Stimulated activated CD4-positive, alpha-beta T cell treated with anti-CD3 and anti-CD28 coated beads, Interleukin-12 subunit alpha, Interleukin-12 subunit beta, amount 100 ng/mL, for 48 hours (primary cell): ENCODE measurements at places on chromosomes 16 and 17.
A peak's percentile ranks its signal among the peaks of the same experiment; 100 is the strongest.

DNA sequence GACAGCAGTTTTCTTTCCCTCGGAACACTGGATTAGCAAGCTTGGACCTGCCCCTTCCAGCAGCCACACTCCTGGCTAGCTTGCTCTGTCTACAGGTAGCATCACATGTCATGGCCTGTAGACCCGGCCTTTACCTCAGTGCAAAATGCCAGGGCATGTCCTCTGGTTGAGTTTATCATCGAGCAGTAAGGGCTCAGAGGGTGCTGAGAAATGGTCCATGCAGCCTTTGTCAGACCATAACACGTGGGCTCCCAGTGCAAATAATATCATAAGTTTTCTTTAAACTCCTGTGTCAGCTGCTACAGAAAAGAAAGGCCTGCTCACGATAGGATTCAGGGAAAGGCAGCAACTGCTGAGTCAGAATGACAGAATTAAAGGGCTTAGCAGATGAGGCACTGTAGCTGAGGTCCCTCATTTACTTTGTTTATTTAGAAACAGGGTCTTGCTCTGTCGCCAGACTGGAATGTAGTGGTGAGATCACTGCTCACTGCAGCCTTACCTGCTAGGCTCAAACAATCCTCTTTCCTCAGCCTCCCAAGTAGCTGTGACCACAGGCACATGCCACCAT is 8.0 kb upstream of the GNA13 start:
- DNase-seq: no peak

GRCh38 chr17:77300016-77300686 is 159.4 kb downstream of the SEC14L1 start:
- no peak for DNase-seq

DNA sequence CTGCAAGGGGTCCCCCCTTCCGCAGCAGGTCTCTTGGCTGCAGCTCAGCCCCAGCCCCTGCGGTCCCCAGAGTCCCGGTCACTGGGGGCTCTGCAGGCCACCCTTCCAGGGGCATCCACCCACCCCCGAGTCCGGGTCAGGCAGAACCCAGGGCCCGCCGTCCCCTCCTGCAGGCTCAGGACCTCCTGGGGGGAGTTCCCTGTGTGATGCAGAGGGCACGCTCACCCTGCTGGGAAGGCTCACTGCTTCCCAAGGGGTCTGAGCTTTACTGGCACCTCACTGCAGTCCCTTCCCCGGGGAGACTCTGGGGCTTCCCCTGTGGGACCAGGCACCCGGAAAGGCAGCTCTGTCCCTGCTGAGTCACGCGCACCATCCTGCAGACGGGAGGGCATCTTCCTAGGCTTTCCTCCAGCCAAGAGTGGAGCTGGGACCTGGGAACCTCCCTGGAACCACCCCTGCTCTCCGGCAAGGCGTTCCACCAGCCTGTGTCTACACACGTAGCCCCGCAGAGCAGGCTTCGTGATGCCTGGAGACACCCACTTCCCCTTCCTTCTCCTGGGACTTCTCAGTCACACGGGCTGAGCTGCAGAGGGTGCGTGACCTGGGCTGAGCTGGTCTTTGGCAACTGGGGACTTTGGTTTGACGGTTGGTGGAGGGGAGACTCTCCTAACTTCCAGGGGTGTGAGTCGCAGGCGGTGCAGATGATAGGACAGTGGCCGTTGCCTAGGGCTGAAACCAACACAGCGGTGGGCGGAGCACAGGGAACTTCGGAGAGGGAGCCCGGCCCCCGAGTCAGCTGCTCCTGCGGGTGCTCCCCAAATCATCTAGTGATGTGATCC is 23.4 kb downstream of the SLC25A10 start:
- no peak for DNase-seq

DNA sequence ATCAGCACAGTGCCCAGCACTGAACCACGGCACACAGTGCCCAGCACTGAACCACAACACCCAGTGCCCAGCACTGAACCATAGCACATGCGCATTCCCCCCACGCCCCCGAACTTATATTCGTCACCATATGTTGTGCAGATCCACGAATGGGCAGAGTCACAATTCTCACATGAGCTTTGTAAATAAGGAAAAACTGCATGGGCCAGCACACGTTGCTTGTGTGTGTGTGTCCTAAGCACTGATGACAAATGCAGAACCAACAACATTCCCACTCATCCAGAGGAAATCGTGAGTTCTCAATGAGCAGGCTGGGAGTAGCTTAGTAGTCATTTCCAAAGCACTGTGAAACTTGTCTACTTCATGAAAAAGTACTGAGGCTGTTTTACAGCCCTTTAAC is 70.0 kb downstream of the ADCY9 start:
- no peak for DNase-seq

DNA sequence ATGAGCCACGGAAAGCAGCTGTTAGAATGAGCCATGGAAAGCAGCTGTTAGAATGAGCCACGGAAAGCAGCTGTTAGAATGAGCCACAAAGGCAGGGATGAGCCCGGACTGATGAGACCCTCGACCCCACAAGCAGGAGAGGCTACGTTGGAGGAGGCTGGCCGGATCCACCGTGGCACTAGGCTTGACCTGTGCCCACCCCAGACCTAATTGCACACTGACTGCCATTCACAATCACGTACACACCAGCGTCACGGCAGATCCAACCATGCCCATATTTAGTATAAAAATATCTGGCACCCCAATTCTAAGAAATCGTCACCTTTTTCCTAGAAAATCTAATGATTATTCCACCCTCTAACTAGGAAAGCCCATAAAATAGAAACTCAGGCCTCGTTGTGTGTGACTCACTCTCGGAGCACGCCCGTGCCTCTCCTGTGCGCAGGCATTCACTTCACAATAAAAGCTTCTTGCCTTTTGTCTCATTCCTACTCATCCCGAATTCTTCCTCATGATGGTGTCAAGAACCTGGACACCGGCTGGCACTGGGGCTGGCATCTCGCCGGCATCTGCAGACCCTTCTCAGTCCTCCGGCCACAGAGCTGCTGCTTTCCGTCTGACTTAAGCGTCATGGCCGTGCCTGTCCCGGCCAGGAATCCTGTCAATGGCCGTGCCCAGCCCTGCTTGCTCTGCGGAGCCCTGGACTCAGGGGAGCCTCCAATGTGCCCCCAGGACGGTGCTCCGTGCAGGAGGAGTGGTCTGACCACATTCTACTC is 5.5 kb upstream of the SECTM1 start:
- DNase-seq: no peak

DNA sequence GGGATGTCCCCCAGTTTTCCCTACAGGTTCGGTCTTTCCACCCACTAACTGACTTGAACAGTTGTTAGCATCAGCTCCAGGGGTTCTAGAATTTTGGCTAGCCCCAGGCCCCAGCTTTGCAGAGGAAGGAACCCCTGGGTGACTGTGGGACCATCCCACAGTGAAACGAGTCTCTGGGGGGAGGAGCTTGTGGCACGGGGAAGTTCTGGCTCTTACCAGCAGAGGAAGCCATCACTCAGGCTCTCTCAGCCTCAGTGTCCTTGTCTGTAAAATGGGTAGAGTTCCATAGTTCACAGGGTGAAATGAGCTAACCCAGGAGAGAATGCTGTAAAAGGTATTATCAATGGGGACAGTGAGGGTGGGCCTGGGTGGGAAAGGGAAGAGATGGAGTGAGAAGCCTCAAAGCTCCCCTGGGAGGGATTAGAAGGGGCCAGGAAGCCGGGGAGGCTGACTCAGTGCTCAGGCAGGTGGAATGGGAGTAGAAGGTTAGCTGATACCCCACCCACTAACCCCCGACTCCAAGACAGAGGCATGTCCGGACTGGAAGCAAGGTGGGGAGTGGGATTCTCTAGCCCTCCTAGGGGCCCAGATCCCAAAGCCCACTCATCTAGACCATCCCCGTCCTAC is 30.9 kb upstream of the CDC42EP4 start:
- no peak for DNase-seq

- no peak for DNase-seq
Measured at GRCh38 chr16:19583665-19584300, 28.3 kb downstream of the VPS35L start.

GRCh38 chr17:40614431-40615067 is 33.1 kb downstream of the SMARCE1 start:
- no peak for DNase-seq

GRCh38 chr17:33073416-33073815 is 81.8 kb downstream of the SPACA3 start:
- no peak for DNase-seq

- DNase-seq: no peak
Measured at GRCh38 chr16:87228363-87228762, 88.8 kb downstream of the C16orf95 start.

DNA sequence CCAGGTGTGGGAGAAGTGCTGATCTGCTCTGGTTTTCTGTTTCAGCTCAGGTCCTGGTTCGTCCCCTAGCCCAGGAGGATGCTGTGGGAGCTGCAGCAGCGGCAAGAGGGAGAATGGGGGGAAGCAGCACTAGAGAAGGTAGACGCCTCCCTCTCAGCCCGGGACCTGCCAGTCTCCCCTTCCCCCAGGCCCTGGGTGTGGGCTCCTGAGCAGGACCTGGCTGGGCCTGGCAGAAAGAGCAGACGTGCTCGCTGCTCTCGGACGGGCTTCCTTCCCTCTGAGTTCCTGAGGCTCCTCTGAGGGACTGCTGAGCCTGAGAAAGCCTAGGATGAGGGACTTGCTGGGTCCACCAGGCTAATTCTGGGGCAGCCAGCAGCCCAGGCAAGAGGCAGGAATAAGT is 3.1 kb downstream of the PRCD start:
- DNase-seq: no peak

DNA sequence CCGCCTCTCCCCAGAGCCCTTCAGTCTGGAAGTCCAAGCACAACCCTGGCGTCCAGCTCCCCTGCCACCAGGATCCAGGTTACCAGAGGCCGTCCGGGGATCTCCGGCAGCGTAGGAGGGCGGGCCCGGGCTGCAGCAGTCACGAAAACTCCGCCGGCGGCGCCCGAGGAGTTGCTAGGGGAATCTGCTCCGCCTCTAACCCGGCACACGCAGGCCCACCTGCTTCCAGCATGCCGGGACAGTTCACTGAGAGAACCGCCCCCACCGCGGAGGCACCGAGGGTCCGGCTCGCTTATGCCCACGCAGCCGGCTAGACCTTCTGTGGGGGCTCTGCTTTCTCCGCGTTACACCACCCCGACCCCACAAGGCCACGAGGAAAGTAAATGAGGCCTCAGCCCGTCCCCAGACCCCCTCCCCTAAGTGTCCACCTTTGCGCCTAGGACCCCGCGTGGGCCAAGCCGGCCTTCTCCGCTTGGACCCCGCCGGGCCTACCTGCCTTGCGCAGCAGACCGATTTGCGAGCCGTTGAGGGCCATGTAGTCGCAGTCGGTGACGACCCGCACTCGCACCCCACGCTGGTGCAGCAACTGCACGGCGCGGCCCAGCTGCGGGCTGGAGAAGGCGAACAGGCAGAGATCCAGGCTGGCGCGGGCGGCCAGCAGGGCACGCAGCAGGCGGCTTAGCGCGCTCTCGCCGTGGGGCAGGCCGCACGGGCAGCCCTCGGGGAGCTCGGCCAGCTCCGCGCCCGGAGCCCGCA is 587 bp downstream of the PLD6 start:
- peak; percentile 50 for DNase-seq
